Cortex of kidney (tissue), 1 donor: ENCODE measurements at places on chromosomes 5 and 9.

DNA sequence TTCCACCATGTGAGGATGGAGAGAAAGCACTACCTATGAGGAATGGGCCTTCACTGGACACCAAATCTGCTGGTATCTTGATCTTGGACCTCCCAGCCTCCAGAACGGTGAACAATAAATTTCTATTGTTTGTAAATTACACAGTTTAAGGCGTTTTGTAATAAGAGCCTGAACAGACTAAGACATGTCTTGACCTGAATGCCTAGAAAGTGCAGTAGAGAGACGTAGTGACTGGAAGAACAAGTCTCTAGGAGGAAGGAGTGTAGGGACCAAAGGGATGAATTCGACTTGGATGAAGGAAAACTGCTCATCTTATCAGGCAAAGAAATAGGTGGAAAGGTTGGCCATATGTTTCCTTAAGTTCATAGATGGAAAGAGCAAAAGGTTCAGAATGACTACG is 309.8 kb upstream of the RGMB start:
- no peak for DNase-seq

- no peak for DNase-seq
Observed at GRCh38 chr5:107169867-107170266, 500.9 kb downstream of the EFNA5 start.

- no peak for DNase-seq
Observed at GRCh38 chr9:124257844-124258606, at the start of gene NEK6. Gene NEK6, plus strand, starts transcription at chr9:124257949. Its CDS starts 44,016 bp downstream, at chr9:124301965.

DNA sequence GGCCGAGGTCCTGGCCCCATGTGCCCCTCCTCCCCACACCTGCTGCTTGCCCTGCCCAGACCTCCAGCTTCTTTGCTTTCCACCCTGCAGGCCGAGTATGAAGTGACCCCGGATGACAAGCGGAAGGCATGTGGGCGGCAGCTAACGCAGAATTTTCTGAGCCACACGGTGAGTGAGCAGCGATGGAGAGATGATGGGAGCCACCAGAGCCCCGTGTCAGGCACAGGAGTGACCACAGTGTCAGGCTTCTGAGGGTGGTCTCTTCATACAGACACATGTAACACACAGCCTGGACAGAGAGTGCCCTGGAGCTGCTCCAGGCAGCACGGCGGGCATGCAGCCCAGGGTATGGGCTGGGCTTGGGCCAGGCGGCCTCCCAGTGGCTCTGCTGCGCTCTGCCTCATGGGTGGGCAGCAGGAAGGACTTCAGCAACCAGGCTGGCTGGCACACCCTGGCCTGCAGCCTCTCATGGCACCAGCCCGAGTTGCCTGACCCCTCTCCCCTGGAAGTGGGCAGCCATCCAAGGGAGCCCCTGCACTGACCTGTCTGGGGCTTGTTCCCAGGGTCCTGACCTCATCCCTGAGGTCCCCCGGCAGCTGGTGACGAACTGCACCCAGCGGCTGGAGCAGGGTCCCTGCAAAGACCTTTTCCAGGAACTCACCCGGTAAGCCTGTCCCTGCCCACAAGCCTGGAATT is 5.8 kb downstream of the GRK6 start:
- DNase-seq = no peak

DNA sequence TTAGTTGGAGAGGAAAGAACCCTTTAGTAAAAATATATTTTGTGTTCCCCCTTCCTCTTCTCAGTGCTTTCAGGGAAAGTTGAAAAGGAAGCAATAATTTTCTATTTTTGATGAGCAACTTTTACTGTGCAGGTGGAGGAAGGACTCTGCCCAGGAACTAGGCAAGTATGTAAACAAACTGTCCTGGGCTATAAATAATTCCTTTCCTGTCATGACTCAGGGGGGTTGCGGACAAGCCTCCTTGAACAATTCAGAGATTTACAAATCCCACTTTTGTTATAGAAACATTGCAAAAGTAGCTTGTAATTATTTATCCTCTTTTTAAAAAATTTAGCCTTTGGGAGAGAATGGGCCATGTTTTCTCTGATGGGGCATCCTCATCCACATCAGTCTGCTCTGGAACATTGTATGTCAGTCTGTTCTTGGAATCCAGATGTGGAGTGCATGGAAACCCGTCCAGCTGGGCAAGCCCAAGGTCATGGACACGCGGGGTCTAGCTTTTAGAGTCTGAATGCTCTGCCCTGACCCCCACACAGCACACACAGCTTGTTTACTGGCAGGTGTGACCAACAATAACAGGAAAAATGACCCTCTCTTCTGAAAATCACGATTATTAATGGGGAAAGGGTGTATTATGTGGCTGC is 127.6 kb downstream of the GADD45G start:
- DNase-seq = no peak

GRCh38 chr5:139650031-139650688 is 2.0 kb downstream of the CXXC5 start:
- no peak for DNase-seq

DNA sequence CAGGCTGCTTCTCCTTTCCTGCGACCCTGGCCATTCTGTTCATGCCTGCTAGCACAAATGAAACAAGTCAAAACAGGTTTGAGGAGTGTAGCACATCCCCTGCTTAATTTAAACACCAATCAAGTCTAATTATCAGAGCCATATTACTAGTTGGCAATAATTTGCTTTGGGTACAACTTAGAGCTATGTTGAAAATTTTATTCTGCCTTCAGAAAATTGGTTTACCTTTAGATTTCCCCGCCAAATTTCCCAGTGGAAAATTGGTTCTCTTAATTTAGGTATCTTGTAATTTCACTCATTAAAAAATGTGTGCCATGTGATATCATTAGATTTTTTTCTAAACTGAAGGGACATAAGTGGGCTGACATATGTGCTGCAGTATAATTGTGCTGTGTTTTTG is 265.8 kb downstream of the MAST4 start:
- DNase-seq = no peak

- DNase-seq = no peak
Observed at GRCh38 chr9:133825555-133826218, 87.5 kb upstream of the SARDH start.

- DNase-seq = no peak
Observed at GRCh38 chr9:15293804-15294316, 13.2 kb downstream of the TTC39B start.

GRCh38 chr5:2196416-2196815 is 313.7 kb upstream of the IRX4 start:
- DNase-seq = no peak

GRCh38 chr5:181160152-181160754 is 12.9 kb downstream of the OR2V2 start:
- DNase-seq = no peak

GRCh38 chr9:75168270-75169178 is 80.2 kb downstream of the OSTF1 start:
- no peak for DNase-seq

GRCh38 chr9:2406252-2406651 is 215.3 kb upstream of the VLDLR start:
- no peak for DNase-seq

GRCh38 chr5:73637565-73637964 is 11.6 kb downstream of the ARHGEF28 start:
- no peak for DNase-seq

- DNase-seq = no peak
Observed at GRCh38 chr9:73260506-73260905, 108.8 kb downstream of the ANXA1 start.

DNA sequence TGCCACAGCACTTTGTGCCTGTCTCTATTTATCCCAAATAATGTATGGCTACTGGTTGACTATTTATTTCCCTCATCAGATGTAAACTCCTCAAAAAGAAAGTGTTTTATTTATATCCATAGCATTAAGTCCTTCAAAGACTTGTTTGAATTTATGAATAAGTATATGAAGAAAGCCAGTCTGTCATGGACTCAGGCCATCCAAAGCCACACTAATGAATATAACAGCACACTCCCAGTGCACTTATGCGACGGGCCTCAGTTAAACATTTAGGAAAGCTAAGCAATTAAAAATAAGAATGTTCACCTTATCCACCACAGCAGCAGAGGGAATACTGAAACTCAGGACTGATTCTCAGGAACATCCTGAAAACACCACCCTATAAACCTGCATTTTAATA is 77.5 kb downstream of the DENND1A start:
- no peak for DNase-seq

GRCh38 chr5:7686794-7687193 is 164.1 kb downstream of the CFAP90 start:
- no peak for DNase-seq

DNA sequence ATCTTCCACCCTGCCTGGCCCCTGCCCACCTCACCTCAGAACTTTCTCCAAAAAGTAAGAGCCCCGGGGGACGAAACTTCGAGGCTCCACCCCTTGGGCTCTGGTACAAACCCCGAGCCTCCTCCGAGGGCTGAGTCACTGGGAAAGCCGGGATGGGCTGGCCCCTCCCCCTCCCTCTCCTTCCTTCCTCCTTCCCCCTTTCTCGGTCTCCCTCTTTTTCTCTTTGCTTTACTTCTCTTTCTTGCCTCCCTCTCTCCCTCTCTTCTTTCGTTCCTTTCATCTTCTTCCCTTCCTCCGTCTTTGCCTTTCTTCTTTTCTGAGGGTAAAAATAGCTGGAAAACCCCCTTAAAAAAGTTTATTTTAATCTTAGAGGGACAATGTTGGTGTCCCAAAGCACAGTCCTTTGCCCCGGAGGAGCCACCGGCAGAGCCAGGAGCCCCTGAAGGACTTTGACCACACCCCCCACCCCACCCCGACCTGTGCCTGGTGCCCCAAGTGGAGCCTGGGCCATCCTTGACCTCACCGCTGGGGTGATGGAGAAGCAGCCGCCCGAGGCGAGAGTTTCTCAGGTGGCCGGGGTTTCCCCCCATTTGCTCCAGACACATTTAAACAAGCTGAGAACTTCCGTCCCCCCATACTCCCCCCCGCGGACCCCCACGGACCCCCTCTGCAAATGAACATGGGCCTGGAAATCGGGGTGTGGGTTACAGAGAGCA is 5.7 kb upstream of the NOTCH1 start:
- DNase-seq = no peak

- DNase-seq = no peak
Observed at GRCh38 chr5:144336191-144336961, 165.7 kb downstream of the KCTD16 start.

- no peak for DNase-seq
Observed at GRCh38 chr5:105905392-105905791, 1765.3 kb downstream of the EFNA5 start.

DNA sequence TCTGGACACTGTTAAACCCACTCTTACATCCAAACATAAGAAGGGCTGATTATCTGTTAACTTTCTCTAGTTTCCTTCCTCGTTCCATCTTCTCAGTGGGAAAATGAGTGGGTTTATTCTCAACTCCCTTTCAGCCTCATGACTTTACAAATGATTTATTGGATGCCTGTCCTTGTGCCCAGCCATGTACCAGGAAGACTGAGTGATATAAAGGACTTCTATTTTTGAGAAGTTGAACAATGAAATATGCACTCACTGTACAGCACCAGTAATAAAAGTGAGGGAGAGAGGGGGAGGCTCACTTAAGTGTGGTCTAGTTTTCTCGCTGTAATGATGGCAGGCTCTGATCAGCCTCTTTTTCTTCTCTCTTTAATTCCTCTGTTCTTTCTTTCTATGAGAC is 277.6 kb downstream of the SMARCA2 start:
- DNase-seq = no peak

- no peak for DNase-seq
Observed at GRCh38 chr9:12697719-12698118, 4.5 kb downstream of the TYRP1 start.

- DNase-seq = no peak
Observed at GRCh38 chr9:6600426-6600825, 45.1 kb downstream of the GLDC start.

GRCh38 chr5:61575581-61575980 is 243.5 kb downstream of the ZSWIM6 start:
- DNase-seq = no peak

DNA sequence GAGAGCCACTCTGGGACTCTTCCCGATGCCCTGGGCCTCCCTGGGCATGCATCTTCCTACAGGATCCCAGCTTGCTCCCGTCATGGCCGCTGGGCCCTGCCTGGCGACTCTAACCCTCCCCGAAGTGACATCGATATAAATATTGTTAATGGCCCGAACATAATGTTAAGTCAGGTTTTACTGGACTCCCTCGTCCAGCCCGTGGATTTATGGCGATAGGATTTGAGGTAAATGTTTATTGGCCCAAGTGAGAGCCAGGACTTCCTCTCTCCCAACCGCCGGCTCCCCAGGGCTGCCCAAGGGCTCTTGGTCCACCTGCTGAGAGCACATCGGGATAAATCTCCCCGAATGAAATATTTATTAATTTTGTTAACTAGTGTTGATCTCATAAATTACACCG is 246.3 kb downstream of the PBX3 start:
- no peak for DNase-seq

DNA sequence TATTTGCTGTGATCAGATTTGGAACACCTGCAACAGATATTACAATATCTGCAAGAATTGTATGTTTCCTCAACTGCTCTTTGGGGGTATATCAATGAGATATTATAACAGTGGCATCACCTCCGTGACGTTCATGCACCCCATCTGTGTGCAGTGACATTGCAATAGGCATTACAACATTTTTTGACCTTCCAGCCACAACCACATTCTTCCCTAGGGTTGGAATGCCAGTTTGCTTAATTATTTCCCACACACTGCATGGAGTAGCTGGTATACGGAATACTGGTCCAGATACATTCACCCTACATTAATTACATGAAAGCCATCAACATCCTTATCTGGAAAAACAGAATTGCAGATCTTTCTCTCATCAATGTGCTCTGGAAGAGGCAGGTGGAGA is 42.3 kb downstream of the FBXO4 start:
- DNase-seq = no peak

- DNase-seq = no peak
Observed at GRCh38 chr9:727767-728166, 113.7 kb upstream of the DMRT1 start.

DNA sequence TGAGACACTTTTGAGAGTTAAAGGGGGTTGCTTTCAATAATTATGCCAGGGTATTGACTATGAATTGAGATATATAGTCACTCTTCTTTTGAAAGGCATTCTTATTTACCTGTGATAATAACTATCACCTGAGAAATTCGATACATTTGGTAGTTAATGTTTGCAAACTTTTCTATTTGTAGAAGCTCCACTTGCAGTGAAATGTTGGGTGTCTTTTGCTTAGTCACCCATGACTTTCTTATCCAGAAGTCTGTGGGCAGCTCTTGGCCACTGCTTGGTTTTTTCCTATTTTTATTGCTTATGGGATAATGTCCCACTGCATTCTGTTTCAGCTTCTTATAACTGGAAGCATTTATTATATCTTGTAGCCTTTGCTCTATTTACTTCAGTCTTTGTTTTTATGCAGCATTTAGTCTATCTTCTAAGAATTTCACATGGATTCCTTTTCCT is 3.9 kb downstream of the MACIR start:
- no peak for DNase-seq

GRCh38 chr9:122338994-122339393 is 31.8 kb upstream of the PTGS1 start:
- DNase-seq = no peak

- DNase-seq = no peak
Observed at GRCh38 chr9:98627296-98627695, 81.4 kb downstream of the GABBR2 start.

- DNase-seq = no peak
Observed at GRCh38 chr5:124701016-124701415, 45.4 kb downstream of the ZNF608 start.

- no peak for DNase-seq
Observed at GRCh38 chr5:91288118-91288916, 94.8 kb downstream of the ARRDC3 start.

- no peak for DNase-seq
Observed at GRCh38 chr5:41721516-41721915, 148.7 kb downstream of the OXCT1 start.

GRCh38 chr5:100889896-100890295 is 13.2 kb downstream of the ST8SIA4 start:
- no peak for DNase-seq
